ENCODE measurements at places on chromosomes 4 and X.

- DNase-seq: no peak
Measured at GRCh38 chrX:135327299-135327698, 18.0 kb downstream of the ETDC start.

- DNase-seq: no peak
Measured at GRCh38 chrX:96311366-96311765, 373.3 kb upstream of the DIAPH2 start.

- no peak for DNase-seq
Measured at GRCh38 chrX:38847206-38847902, 46.1 kb downstream of the MID1IP1 start.

DNA sequence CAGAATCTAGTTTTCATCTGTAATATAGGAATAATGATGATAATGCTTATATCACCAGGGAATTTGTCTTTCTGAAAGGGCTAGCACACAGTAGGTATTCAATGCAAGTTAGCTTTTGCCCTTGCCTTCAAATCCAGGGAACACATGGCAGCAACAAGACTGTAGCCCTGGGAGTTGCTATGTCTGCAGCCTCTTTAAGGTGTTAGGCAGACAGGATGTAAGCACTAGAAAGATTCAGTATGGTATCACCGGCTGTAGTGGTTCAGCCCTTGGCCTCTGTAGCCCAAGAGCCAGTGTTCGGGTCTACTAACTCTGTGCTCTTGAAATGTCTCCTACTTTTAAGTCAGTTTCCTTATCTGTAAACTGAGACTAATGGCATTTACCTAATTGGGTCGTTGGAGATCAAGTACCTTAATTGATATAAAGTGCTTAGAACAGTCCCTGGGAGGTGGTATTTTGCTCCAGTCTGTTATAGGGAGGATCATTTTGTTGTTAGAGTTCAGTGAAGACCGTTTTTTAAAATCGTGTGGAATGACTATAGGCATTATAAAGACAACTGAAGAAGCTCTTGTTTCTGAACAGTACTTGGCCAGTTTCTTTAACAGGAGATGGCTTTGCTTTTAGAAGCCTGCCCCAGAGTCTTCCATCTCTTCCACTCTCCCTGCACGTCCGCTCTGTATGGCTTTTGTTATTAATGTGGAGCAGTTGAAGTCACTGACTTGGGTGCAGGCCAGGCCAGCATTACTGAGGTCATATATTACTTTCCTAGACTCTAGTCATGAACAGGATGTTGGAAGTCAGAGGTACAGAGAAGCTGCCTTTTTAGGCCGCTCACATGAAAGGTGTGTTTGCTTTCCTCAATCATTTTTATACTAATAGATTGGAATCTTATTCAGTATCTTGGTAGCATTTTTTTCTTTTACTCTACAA is 44.8 kb downstream of the GAB1 start:
- no peak for DNase-seq

- DNase-seq: no peak
Measured at GRCh38 chrX:24099394-24099793, 44.6 kb downstream of the EIF2S3 start.

- DNase-seq: no peak
Measured at GRCh38 chr4:25184056-25184455, 23.8 kb upstream of the SEPSECS start.

- no peak for DNase-seq
Measured at GRCh38 chr4:26873391-26874026, 12.9 kb downstream of the STIM2 start.

- DNase-seq: no peak
Measured at GRCh38 chrX:97308171-97308570, 424.5 kb downstream of the RPA4 start.

GRCh38 chrX:40418813-40419195 is 162.0 kb upstream of the ATP6AP2 start:
- DNase-seq: no peak

DNA sequence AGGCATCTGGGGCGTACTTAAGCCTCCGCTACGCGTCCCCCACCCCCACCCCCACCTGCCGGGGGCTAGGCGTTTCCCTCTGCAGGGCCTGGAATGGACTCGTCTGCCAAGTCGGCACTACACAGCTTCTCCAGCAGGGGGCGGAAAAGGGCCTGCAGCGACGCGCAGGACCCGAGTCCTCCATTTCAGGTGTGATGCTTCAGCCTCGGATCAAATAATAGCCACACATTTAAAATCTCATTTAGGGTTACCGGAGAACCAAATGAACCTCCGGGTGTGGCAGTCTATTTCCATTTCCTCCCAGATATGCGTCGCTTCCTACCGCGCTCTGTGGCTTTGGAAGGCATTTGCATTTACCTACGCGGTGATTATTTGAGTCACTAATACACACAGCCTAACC is 2.9 kb downstream of the PAK3 start:
- DNase-seq: peak; percentile 7

DNA sequence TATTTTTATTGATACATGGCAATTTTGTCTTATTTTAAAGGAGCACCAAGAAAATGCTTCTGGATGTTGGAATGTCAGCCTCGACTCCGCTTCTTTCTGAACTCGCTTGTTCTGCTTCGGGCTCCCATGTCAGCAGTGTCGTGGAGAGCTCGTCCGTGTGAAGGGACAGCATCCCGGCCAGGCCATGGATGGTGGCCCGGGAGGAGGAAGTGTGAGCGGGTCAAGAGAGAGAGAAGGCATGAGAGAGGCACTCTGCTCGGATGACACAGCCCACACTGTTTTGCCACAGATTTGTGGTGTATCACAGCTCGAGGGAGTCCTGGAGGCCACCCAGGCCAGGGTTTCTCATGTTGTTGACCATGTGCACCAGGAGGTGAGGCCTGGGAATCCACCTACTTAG is 107.0 kb downstream of the TRAPPC11 start:
- no peak for DNase-seq

GRCh38 chrX:155028877-155029291 is 2.2 kb downstream of the FUNDC2 start:
- no peak for DNase-seq

GRCh38 chrX:18220786-18221185 is at the start of gene BEND2:
Gene BEND2 (minus strand): TSS chrX:18220886. CDS start chrX:18220750, 136 bp downstream.
- no peak for DNase-seq

DNA sequence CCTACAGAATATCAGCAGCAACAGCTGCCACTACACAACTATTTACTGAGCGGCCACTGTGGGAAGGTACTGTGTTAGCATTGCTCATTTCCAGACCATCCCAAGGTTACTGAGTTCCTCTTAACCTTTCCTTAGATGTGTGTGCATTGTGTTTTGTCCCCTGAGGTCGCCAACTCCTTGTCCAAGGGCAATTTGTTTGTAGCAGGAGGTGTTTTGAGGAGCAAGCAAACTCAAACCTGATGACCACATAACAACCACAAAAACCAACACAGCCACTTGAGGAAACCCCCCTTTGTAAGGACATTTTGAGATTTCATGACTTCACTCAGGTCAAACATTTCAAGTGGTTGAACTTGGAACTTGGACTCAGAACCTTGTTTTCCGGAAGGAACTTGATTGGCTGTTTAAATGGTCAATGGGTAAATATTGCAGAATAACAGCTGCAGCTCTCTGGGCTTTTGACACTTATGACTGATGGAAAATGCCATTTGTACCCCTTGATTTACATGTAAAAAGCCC is 122.3 kb downstream of the MID1IP1 start:
- no peak for DNase-seq

DNA sequence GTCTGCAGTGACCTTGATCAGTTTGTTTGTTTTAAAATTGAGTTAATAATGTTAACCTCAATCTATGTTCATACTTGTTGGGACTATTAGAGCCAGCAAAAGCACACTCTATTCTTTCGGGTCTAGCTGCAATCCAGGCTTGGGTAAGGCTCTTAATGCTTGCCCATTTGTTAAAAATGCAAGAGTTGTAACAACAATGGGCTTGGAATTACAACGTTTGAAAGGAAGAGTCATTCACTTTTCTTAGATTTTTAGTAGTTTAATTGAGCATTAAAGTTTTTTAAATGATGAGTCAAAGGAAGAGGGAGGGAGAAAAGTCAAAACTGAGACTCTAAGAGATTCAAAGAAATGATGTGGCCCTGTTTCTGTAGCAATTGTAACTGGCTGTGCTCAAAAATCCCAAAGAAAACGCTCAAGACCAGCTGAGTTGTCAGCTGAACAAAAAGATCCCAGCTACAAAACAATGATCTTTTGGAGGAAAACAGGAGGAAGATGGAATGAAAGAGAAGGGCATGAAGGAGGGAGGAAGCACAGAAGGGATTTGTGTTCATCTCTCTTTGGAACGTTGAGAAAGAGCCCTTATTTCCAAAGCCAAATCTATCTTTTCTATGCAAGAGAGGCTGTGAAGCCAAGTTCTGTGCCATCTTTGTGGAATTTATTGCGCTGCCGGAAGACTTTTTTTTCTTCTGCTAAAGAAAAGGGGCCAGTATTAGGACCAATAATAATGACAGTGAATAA is 5.5 kb downstream of the SCD5 start:
- DNase-seq: no peak

DNA sequence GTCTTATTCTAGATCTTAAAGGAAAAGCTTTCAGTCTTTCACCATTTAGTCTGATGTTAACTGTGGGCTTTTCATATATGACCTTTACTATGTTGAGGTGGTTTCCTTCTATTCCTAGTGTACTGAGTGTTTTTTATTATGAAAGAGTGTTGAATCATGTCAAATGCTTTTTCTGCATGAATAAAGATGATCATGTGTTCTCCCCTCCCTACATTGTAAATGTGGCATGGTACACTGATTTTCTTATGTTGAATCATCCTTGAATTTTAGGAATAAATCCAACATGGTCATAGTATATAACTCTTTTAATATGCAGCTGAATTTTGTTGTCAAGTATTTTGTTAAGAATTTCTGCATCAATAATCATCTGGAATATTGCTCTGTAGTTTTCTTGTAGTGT is 4.3 kb downstream of the CLGN start:
- no peak for DNase-seq

DNA sequence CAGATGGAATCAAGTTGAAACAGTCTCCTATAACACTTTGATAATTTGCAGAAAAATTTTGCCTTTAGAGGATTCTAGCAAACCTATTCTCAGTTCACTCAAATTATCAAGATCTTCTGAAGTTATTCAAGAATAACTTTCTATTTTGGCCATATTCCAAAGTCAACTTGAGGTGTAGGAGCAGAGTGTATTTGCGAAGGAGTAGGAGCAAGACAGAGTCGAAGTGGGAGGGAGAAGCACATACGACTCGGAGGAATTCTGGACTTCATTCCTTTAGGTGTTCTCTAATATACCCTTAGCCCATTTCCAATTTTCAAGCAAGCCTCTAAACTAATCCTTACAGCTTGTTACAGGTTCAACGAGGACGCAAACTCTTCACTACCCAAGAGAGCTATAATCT is 252.9 kb downstream of the GPM6A start:
- no peak for DNase-seq

DNA sequence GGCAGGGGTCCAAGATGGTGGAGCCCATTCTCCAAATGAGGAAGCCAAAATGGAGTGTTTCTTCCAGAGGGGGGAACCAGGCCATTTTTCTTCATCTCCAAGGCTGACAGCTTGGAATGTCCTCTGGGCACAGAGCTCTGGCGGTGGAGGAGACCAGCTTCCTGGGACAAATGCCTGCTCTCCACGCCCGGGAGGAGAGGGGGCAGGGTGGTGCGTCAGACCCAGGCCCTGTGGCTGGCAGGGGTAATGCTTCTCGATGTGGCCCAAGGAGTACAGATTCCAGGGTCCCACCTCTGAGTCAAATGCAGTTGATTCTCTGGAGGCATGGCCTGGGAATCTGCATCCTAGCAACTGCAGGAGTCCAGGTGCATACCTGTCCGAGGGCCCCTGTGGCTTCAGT is 44.6 kb upstream of the ADRA2C start:
- no peak for DNase-seq

DNA sequence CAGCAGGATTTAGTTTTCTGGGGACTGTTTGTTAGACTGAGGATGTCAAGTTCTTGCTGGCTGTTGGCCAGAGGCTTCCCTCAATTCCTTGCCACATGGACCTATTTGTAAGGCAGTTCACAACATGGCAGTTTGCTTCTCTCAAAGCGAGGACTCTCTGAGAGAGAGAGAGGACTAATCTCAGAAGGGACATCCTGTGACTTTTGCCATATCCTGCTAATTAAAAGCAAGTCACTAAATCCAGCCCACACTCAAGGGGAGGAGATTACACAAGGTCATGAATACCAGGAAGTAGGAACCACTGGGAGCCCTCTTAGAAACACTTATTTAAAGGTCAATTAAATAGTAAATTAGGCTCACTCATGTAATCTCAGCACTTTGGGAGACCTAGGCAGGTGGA is 38.2 kb downstream of the PPP1R2C start:
- DNase-seq: no peak

DNA sequence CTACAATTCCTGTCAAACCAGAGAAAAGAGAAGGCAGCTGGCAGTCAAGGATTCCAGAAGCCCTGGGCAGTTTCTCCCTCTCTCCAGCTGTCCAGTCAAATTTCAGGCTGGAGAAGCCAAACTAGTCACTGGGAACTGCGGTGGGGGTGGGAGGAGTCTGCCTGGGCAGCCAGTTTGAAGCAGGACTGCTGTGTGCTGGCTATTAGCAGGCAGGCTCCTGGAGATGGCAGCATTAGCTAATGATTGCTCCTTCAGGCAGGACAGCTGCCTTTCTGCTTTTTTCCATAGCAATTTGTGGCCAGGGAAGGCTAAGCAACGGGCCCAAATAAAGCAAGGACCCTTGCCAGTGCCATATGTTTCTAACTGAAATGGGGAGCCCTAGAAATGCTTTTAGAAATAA is 44.7 kb upstream of the FGF13 start:
- DNase-seq: no peak

GRCh38 chr4:177555007-177555574 is 112.9 kb upstream of the AGA start:
- no peak for DNase-seq

DNA sequence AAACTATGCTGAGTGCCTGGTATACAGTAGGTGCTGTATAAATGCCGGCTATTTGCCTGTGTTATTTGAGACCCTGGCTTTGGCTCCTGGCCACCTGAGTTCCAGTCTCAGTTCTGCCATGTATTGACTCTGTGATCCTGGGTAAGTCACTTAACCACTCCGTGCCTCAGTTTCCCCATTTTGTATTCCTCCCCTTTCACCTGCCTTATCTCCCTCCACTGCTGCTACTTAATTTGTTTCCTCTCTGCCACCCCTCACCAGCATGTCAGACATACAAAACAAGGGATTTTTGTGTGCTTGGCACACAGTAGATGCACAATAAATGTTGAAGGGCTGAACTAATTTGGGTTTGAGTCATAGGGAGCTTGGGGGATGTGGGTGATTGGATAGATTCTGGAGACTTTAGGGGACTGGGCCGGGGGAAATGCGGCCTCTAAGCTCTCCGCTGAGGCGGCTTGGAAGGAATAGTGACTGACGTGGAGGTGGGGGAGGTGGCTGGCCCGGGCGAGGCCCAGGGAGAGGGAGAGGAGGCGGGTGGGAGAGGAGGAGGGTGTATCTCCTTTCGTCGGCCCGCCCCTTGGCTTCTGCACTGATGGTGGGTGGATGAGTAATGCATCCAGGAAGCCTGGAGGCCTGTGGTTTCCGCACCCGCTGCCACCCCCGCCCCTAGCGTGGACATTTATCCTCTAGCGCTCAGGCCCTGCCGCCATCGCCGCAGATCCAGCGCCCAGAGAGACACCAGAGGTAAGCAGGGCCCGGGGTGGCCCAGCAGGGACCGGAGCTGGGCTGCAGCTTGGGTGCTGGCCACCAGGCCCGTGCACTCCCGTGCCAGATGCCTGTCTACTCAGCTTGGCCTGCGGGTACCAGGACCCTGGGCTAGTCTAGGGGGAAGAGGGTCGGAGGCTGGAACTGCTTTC is at the start of gene TIMP1:
TSS of gene TIMP1 (plus strand) at position 706 of the 917 bp plus-strand sequence. CDS start 980 bp downstream, outside the sequence.
- no peak for DNase-seq

Measured in NCI-H1694 (cell line).